ENCODE measurements at places on chromosomes 13 and 19. TPM values are rescaled to one million over a fixed set of nuclear protein-coding genes. Genes with fewer than 3 reads are reported as not detected.

- DNase-seq: no peak
These were observed 14.3 kb downstream of the ERICH4 start for GRCh38 chr19:41457241-41457640.

GRCh38 chr19:17237747-17238706 lies 7.7 kb downstream of the NR2F6 start:
- no peak for DNase-seq

- DNase-seq: peak; percentile 1
These were observed 126.6 kb upstream of the UFM1 start for GRCh38 chr13:38223089-38223488.

DNA sequence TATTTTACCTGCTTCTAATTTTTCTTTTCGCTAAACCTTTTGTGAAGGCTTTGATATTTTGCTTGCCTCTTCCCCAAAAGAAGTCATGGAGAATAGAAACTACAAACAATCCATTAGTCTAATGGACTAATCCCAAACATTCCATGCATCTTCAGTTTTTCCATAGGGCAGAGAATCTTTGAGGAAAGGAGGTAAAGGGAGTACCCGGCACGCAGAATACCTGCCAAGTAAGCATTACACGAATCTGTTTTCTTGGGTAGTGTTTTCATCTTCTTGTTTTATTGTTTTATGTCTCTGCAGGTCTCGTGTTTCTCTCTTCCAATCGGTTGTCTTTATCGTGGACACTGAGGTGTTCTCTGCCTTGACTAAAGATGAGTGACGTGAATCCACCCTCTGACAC lies at the start of gene NLRP8:
Gene NLRP8, plus strand, starts transcription at position 301 of the 400 bp plus-strand sequence.
- DNase-seq: no peak

The CLEC17A gene
- total RNA-seq: 0.83 TPM

The SLC8A2 gene
- 0.43 TPM for total RNA-seq

Data from activated CD8-positive, alpha-beta T cell treated with anti-CD3 and anti-CD28 coated beads for 36 hours (primary cell).